ENCODE measurements at places on chromosomes 16 and 17.

GRCh38 chr17:58492238-58493121 lies 4.3 kb upstream of the HSF5 start:
- no peak for DNase-seq

DNA sequence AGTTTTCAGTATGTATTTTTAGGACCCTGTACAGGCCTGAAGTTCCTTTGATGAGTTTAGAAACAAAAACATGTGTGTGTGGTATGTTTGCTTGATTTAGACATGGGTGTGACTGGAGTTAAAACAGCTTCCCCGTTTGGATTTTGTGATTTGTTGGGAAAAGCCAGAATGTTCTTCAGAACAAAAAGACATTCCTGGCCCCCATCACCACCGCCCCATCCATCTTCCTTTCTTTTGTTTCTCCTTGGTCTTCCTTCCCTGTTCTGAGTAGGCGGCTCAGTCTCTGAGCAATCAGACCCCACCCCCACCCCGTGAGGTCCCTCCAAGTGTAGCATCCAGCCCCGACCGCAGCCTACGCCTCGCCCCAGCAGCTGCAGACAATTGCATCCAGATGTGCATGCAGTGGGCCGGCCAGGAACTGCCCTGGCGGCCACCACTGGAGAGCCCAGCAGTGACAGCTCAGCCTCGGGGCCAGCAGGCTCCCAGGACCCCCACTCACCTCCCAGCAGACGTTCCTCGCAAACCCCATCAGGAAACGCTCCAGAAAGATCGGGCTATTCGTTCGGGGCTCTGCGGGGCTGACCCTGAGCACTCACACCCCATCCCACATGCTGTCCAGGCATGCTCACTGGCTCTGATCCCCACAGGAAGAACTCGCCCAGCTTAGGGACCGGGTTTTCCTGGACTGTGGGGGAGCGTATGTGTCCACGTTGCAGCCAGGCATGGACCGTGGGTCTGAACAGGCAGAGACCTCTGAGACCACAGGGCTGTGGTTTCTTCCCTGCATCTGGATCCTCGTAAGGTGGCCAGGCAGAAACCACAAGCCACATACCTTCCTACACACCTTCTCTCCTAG lies 99.8 kb upstream of the CDH5 start:
- DNase-seq: no peak

GRCh38 chr16:82184213-82184612 lies 14.2 kb upstream of the MPHOSPH6 start:
- no peak for DNase-seq

- no peak for DNase-seq
These were observed 45.8 kb downstream of the NOS2 start for GRCh38 chr17:27754549-27754948.

DNA sequence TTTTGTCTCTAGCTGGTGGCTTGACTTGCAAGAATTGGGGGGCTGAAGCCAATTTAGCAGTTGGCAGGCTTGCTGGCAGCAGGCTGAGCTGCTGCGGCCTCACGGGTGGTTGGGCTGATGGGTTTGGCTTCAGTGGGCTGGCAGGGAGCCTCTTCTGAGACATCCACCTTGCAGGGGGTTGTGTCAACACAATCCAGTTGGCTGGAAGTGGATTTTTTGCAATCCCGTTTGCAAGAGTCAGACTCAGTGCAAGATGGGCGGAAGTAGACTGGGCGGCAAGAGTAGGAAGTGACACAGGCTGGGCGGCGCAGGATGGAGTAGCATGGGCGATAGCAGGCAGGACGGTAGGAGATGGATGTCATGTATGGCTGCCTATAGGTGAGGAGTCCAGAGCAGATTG lies 1.5 kb downstream of the KRTAP16-1 start:
- no peak for DNase-seq
